ENCODE measurements at places on chromosomes 2 and 18.
A peak's percentile ranks its signal among the peaks of the same experiment; 100 is the strongest.

GRCh38 chr2:67955748-67956603 is 106.8 kb downstream of the C1D start:
- no peak for DNase-seq

DNA sequence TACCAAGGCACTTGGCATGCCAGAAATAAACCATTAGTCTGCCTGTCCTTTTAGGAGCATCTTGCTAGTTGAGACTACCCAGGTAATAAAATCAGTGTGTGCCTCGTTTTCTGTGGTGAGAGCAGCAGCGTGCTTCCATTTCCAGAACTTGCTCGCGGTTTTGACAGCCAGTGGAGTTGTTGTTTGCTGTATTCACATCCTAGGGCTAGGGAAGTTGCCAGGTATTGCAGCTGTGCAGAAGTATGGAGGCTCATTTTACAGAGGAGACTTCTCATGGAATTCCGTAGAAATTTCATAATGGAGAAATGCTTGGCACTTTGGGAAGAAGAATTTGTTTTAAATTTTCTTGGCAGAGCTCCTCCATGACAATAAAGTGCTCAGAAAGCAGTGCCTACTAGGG is 1355.1 kb upstream of the ZEB2 start:
- DNase-seq: no peak

DNA sequence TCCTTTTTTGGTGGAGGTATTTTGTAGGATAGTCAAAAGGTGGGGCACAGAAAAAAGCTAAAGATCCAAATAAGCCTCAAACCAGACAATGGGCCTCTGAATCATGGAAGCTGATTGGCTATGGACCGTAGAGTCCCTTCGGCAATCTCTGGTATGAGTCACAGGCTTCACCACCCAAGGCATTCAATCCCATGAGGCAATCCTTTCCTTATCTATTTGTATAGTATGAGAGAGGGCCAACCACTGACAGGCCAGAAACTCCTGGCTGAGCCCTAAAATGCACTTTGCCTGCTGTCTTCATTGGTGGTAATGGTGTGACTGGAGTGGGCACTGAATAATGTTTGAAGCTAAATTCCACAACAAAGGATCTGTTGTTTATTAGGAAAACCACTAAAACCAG is 38.7 kb upstream of the MEX3C start:
- DNase-seq: no peak

DNA sequence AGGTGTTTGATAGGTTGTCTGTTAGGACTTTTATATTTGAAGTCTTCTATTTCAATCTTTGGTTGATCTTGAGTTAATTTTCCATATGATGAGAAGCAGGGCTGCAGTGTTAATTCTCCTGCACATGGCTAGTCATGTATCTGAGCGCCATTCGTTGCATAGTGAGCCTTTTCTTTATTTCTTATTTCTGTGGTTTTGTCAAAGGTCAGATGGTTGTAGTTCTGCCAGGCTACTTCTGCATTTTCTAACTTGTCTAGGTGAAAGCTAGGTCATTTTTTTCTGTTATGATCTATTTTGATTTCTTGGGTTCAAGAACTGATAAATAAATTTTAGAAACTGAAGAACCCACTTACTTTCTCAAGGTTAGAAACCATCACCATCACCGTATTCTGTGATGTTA is 56.7 kb downstream of the CCDC74A start:
- DNase-seq: no peak

GRCh38 chr2:37300146-37300545 is 24.5 kb downstream of the PRKD3 start:
- no peak for DNase-seq

DNA sequence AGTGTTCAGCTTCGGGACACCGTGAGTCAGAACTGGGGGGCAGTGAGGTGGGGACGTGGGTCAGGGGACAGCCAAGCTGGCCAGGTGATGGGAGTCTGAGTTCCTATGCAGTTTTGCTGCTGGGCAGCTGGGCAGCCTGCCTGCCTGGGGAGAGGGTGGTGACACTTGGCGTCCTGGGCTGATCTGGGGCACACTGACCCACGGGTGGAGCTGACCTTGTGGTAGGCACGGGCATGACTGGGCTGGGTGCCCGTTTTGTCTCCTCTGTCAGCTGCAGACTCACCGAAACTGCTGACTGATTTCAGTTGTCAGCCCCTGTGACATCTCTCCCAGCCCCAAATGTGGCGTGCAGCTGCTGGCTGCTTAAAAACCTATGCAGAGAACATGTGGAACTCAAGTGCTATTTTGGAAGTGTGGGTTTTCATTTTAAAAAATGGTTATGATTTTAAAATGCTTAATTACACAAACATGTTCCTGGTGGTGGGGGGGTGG is 32.6 kb upstream of the E2F6 start:
- DNase-seq: peak; percentile 92

- DNase-seq: peak; percentile 77
Measured at GRCh38 chr2:55419233-55419678, 400 bp downstream of the CCDC88A start.

DNA sequence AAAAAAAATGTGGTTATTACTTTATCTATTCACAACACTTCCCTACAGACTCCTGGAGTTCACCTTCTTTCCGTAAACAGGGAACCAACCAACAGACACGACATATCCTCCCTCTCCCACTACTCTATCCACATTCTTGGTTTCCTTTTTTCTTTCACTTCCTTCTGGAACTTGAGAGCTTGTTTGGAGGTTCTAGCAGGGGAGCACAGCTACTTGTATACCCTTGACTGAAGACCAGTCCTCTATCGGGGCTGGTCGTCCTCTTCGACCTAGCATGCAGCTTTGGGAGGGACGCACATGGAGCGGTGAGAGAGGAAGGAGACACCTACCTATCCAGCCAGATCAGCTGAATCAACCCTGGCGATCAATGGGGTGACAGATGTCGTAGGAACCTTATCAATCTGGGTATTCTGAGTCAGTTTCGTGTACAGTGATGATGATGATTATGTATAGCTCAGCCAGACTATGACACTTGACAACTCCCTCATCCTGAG is 43.5 kb upstream of the MSH2 start:
- DNase-seq: no peak

DNA sequence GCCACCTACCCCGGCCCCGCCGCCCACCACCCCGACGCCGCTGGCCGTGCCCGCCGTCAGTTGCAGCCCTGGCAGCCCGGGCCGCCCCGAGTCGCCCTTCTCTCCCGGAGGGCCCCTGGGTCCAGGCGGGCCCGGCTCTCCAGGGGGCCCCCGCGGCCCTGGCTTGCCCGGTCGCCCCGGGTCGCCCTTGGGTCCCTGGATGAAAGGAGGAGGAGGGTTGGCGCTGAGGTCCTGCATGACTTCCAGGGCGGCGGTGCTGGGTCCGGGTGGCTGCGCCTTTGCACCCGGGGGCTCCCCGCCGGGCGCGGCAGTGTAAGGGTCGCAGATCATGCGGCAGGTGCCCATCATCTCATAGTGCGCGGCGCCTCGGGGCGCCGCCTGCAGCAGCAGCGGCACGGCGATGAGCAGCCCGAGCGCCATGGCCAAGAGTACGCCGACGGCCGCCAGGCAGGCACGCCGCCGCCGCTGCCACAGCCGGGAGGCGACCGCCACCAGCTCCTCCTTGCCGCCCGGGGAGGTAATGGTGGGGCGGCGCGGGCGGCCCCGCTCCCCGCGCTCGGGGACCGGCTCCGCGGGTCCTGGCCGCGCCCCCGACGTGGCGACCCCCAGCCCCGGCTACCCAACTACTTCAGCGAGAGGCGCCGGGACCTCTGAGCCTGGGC is 570 bp downstream of the C1QL2 start:
- DNase-seq: no peak

- no peak for DNase-seq
Measured at GRCh38 chr18:56569416-56569815, 69.0 kb downstream of the TXNL1 start.

DNA sequence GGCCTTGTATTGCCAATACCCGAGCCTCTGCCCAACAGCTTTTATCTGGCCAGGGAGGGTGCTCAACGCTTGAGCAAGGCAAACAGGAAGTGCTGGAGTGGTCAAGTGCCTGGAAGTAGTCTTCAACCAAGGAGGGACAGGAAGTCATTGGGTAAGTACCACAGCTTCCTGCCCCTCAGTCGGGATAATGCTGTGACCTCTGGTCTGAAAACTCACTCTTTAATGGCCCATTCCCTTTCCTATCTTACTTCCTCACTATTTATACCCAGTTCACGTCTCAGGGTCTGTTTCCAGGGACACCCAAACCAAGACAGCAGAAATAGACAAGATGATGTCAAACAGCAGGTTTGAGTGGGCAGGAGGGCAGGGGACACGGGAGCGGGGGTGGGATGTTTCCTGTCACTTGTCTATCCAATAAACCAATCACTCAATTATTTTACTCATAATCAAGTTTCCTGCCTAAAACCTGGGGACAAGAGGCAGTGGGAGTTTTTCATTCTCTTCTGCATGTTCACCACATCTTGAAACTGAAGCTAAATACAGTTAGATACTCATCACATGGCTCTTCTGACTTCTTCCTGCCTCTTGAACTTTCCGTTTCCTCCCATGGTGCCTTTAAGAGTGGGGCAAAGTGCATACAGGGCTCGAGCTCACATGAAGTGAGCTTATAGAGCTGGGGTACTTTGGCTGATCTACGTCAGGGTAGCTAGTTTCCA is 68.9 kb upstream of the CAB39 start:
- no peak for DNase-seq

DNA sequence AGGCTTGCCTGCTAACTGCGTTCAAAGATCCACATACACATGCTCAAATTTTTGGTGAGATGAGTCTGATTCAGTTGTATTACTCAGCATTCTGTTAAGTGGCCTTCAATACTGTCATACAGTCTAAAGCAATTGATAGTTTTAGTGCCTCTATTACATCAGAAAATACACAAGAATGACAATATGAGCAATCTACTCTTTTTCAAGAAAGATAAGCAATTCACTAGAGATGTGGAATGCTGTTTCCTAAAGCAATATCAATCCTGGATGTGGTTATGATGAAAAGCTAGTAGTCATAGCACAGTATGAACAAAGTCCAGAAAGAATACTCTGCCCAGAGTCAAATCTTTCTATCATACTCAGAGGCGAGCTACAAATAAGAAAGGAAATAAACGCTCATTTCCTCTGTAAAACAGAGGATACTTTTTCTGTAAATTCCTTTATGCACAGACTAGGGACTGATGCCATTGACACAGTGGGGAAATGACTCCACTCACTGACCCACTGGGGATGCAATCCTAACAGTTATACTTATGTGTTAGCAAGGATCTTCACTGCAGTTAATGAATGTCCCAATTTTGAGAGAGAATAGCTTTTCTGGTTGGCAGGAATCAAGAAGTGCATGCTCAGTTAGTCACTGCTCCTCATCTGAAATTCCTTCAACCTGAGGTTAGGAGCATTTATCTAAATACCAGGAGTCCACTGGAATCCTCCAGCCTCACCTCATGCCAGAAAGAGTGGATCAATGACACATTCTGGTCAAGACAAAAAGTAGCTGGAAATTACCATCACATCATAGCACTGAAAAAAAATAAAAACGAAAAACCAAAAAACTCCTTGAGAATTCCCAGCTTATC is 83.3 kb downstream of the PDE11A start:
- no peak for DNase-seq

DNA sequence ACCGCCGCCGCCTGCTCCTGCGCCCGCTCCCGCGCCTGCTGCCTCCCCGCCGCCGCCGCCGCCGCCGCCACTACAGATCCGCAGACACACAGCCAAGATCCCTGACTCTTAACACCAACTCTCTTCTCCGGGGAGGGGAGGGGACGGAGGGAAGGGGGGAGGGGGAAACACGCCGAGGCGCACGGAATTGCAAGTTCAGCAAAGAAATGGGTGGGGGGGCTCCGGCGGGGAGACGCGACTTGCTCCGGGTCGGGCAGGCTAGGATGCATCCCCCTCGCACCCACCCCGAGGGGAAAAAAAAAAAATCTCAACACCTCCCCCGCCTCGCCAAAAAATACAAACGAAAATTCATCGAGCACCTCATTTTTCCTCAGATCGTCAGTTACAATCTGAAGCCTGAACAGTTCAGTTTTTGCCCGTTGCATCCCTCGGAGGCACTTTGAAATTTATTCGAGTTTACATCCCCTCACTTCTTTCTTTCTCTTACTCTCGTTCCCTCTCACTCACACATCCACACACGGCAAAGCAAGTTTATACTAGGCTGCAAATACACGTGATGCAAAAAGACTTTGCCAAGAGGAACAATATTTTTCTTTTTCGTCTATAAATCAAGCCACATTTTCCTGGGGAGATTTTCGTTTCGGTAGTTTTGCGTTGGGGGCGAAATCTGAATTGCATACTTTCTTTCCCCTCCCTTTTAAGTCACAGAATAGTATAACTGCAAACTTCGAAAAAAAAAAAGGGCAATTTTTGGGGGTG is at the start of gene TCF4:
TCF4 (minus strand) TSS at position 82 of the 759 bp plus-strand sequence. CDS start 1,076 bp downstream, outside the sequence.
- peak; percentile 81 for DNase-seq
